ENCODE measurements at places on chromosomes 11 and 22.
A peak's percentile ranks its signal among the peaks of the same experiment; 100 is the strongest.

GRCh38 chr11:9170450-9170849 is 79.1 kb upstream of the SCUBE2 start:
- DNase-seq = peak; percentile 53

- DNase-seq = no peak
Measured at GRCh38 chr11:121337740-121338272, 45.2 kb downstream of the SC5D start.

GRCh38 chr11:34953955-34954354 is 37.5 kb downstream of the PDHX start:
- DNase-seq = no peak

GRCh38 chr22:17789379-17790200 is 15.3 kb upstream of the BID start:
- no peak for DNase-seq

GRCh38 chr11:117502015-117502778 is 174.5 kb downstream of the CEP164 start:
- no peak for DNase-seq

DNA sequence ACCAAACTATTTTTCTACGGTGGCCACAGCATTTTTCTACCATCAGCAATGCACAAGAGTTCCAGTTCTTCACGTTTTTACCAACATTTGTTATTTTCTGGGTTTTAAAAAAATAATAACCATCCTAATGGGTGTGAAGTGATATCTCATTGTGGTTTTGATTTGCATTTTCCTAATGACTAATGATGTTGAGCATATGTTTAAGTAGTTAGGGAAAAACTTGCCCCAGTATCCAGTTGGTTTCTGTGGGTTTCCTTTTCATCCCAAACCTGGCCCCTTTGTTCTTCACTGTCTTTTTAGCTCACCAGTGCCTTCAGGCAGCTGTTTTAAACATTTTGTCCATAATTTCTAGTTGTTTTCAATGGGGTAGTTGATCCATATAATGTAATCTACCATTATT is 14.7 kb upstream of the PTS start:
- no peak for DNase-seq

DNA sequence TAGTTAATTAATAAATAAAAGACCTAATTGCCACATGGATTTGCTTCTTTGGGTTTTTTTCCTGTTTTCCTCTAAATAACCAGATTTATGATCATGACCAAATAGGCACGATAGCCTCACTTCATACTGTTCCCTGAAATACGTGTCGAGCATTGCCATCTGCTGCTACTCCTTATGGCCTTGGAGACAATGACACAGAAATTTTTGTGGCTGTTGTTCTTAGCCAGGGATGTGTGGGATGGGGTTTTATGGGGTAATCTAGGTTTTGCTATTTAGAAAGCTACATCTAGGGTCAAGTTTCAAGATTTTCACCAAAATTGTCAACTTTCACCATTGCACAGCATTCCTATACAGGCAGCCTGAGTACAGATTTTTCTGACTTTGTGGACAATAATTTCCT is 145.2 kb downstream of the DBX1 start:
- DNase-seq = no peak

DNA sequence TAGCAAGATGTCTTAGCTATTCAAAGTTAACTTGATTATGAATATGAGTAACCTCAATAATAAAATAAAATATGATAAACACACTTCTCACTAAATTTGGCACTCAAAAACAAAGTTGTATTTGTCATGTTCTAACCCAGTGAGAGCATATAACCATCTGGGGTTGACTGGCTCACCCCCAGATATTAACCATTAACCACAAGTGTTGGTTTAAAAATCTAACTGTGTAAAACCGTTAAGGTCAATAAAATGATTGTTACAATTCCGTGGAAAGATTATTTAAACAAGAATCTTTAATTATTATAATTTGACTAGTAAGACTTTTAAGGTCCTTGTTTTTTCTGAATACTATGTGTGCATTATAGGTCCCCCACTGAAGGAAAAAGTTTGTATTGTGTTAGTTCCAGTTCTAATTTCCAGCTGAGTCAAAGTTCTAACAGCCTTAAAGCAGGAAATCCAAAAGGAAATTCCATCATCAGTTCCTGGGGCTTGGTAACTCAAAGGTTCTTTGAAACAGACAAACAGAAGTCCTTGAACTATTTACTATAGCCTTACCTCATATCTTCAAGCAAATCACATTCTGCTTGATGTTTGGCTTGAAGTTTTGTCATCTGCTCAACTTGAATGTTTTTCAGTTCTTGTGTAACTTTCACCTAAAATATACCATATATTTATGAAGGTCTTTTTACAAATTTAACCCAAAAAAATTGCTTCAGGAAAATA is 2.5 kb downstream of the FCHSD2 start:
- DNase-seq = peak; percentile 82

DNA sequence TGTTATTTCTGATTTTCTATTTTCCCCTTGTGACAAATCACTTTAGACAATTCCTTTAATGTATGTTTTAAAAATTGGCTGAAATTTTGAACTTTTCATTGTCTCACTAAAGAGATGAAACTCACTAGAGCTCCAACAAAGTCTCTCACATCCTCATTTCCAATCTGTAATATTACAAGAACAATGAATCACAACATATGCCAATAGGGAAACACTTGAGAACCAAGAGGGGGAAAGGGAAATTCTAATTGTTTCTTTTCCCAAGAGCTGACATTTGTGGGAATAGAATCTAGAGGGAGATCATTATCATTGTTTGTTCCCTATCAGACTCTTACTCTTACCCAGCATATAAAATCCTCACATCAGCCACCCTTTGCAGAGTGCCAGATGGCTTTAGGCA is 28.2 kb downstream of the OR10D3 start:
- DNase-seq = no peak

GRCh38 chr11:45037434-45038005 is 86.8 kb upstream of the TP53I11 start:
- no peak for DNase-seq

- DNase-seq = no peak
Measured at GRCh38 chr11:47857892-47858543, 9.9 kb upstream of the NUP160 start.

DNA sequence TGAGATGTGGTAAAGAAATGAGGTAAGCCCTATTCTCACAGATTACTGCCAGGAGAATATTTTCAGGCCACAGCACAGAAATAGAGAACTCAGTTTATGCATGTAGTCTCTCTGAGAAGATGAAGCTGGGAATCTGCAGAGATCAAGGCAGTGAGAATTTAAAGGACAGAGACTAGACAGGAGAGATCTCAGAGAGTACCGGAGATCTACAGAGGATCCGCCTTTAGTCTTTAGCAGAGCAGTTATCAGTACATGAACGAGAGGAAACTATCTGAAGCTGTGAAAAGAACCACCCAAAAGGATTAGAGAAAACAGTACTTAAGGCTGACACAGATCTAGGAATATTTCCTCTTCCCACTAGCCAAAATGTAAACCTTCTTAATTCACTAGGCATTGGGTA is 101.5 kb downstream of the DLG2 start:
- DNase-seq = no peak

- no peak for DNase-seq
Measured at GRCh38 chr11:30580573-30580972, 5.6 kb downstream of the MPPED2 start.

DNA sequence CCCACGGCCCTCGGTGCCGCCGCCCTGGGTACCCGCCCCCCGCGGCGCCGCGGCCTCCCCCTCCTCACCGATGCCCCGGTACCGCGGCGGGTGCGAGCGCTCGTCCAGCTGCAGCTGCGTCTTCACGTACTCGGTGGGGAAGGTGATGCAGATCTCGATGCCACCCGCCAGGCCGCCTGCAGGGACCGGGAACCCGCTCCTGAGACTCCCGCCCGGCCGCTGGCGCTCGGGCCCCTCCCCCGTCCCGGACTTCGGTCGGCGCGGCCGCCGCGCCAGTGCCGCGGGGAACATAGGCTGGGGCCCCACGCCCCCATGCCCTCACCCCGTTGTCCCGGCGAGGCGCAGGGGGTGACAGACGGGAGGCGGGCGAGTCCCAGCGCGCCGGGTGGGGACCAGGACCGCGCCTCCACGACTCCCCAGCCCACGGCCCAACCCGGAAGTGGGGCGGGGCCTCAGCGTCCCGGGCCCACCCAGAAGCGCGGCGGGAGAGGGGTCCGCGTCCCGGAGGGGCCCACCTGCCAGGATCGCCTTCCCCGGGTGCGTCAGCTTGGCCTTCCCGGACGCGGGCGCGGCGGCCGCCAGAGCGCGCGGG is 375 bp downstream of the SLC25A1 start:
- DNase-seq = no peak

DNA sequence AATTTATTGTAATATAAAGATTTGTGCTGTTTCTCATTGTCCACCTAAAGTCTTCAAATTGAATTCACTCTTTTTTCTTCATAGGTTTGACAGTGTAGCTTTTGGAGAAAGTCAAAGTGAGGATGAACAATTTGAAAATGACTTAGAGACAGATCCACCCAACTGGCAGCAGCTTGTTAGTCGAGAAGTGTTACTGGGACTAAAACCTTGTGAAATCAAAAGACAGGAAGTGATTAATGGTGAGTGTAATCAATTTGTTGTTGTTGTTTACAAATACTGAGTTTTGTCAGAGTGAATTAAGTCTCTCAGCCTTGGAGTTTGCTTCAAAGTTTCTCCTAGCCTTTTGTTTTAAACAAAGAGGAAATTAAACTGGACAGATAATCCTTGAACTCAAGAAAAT is 53.6 kb upstream of the GRIK4 start:
- DNase-seq = no peak

- DNase-seq = peak; percentile 45
Measured at GRCh38 chr11:102252339-102252891, 64.9 kb upstream of the BIRC3 start.

DNA sequence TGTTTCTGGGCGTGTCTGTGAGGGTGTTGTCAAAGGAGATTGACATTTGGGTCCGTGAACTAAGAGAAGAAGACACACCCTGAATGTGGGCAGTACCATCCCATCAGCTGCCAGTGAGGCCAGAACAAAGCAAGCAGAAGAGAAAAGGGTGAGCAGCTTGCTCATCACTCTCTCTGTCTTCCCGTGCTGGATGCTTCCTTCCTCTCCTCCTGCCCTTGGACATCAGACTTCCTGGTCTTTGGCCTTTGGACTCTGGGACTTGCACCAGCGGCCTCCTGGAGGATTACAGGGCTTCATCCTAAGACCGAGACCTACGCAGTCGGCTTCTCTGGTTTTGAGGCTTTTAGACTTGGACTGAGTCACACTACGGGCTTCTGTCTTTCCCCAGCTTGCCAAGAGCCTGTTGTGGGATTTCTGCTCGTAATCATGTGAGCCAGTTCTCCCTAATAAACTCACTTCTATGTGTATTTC is 18.8 kb downstream of the APOL2 start:
- DNase-seq = peak; percentile 52
